CD4-positive, alpha-beta T cell treated with Interleukin-15 for 1 hour (primary cell): ENCODE measurements at places on chromosomes 5 and 9.

GRCh38 chr5:130514984-130515690 is 610.9 kb downstream of the CHSY3 start:
- DNase-seq = no peak

GRCh38 chr9:85178474-85178873 is 508.9 kb downstream of the NTRK2 start:
- DNase-seq = no peak

- no peak for DNase-seq
Measured at GRCh38 chr5:96487859-96488258, 54.8 kb upstream of the PCSK1 start.

- DNase-seq = no peak
Measured at GRCh38 chr5:107455111-107455544, 215.6 kb downstream of the EFNA5 start.

DNA sequence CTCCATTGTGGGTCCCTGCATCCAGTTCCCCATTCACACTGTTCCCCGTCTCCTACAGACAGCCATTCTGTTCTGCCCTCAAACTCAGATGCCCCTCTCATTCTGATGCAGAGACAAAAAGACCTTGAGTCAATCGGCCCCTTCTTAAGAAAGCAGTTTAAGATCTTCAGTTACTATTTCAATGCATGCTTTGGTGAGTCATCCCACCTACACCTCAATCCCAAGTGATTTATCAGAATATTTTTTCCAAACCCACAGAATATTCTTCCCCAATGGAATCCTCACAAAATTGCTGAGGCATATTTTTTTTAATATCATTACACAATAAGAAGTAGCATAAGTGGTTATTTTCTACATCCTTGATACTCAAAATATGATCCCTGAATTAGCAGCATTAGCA is 92.4 kb upstream of the SLC1A1 start:
- DNase-seq = no peak

- DNase-seq = no peak
Measured at GRCh38 chr9:33106827-33107621, 30.6 kb upstream of the SMU1 start.

DNA sequence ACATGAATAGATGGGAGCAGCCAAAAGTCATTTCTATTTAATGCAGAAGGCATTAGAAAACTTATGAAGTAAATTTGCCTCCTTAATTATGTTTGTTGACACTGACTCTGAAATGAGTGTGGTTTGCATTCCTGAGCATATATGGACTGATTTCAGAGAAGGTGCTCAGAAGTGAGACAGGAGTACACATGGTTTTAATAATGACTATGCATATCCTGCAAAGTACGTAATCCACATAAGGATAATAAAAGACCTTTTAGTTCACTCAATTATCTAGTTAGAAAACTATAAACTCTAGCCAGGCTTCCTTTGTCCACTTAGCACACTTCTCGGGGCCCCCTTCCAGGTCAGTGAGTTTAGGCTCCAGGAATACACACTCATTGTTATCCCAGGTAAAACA is 75.7 kb upstream of the SNX2 start:
- no peak for DNase-seq

DNA sequence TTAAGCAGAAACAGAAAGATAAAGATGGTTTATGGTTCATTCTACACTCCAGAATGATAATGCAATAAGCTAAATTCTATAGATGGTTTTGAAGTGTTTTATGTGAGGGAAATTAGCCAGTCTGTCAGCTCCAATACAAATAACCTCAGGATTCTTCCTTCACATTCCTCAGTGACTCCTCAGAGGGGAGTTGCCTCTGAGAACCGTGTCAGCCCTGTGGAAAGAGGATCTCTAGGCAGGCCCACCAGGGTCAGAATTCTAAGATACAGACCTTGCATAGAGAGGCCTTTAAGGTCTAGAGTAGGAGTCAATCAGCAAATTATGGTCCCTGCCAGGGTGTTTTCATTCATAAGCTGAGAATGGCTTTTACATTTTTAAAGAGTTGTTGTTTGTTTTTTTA is 26.6 kb downstream of the RUSC2 start:
- DNase-seq = no peak

- DNase-seq = peak; percentile 53
Measured at GRCh38 chr9:112887381-112887780, 3.3 kb downstream of the SLC46A2 start.

DNA sequence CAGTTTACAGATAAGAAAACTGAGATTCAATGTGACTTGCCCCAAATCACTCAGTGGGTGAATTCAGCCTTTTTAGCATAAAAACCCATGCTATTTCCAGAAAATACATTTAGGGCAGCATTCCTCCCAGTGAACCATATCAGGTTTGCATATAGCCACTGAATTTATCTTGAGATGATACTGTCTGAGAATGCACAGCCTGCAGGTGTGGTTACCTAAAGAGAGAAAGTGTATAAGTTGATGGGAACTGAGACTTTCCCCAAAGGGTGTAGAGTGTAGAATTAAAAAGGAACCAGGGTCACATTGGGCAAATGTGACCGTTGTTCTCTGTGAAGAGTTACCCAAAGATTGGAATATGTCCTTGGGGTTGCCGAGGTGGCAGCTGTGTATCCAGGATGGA is 100.0 kb upstream of the PIK3R1 start:
- no peak for DNase-seq

GRCh38 chr9:136141682-136142413 is 23.2 kb upstream of the TMEM250 start:
- no peak for DNase-seq

DNA sequence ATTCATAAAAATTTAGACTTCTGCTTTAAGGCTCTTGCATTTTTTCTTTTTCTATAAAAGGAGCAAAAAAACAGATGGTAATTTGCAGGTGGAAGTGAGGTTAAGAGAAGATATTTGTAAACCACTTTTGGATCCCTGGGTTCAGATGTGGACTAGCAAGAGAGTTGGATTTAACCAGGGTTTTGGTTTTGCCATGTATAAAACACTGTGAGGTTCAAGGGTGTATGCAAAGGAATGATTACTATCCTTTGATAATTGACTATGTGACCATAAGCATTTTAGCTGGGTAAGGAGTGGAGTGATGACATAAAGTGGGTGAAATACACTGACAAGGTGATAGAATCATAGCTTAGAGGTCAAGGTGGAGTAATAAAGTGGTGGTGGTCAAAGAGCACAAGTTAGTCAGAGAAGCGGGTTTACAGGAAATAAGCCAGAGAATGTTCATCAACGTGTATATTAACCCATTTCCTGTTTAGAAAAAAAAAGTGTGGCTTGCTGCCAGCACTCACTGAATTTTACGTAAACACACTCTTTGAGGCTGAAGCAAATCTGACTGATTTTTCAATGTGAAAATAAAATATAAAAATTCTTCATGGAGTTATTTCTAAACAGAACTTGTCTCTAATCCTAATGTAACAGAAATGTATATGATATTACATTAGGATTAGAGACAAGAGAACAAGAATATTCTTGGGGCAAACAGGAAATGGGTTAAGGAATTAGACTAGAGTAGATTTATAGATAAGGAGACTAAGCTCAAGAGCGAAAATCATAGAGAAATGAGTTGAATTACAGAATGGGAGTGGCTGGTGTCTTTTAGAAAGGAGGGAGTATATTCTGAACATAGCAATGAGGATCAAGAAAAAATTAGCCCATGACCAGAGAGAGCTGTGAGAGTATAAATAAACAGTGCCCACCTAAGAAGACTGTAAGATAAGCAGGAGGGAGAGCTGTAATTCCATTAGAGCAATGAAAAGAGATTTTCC is 74.5 kb downstream of the CDKN2A start:
- no peak for DNase-seq

DNA sequence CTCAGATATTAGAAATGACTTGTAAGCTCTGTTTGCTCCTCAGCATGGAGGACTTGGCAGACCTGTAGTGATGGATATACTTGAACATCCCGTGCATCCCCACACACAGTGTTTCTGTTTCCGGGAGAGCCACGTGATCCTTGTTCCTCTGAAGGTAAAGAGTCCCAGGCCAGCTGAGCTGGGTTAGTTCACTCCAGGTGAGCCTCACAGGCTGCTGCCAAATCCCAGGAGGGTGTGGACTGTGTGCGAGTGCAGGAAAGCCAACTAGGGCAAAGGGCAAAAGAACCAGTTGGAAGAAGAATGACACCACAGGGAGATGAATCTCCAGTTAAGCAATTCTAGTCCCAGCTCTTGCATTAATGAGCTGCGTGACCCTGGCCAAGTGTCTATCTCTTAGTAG is 10.4 kb upstream of the TOMM5 start:
- DNase-seq = no peak

GRCh38 chr5:138606378-138607064 is 31.3 kb upstream of the HSPA9 start:
- no peak for DNase-seq

DNA sequence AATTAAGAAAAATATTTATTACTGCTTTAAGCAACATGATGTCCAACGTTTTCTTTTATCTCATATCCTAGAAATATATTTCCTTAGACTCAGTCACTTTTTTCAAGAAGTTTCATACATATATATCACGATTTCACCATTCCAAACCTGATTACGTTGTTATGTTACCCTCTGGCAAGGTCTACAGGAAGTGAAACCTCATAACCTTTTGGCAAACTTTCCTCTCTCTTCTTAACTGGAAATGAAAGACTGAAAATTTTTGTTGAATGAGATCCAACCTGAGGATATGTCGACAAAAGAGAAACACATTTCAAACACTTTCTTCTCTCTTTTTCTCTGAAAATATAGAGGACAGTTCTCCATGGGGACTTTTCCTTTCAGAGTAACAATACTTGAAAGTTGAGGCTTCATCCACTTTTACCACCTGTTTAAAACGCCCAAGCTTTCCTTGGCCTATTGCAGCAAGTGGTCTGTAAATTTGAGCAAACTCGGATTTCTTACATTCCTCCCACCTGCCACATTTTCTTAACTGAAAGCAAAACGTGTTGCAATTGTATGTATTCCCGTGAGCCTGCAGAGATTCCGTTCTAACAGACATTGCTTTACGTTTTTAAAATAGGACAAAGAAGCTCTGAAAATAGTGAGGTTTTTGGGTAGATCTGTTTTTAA is 298.1 kb downstream of the CETN3 start:
- no peak for DNase-seq

DNA sequence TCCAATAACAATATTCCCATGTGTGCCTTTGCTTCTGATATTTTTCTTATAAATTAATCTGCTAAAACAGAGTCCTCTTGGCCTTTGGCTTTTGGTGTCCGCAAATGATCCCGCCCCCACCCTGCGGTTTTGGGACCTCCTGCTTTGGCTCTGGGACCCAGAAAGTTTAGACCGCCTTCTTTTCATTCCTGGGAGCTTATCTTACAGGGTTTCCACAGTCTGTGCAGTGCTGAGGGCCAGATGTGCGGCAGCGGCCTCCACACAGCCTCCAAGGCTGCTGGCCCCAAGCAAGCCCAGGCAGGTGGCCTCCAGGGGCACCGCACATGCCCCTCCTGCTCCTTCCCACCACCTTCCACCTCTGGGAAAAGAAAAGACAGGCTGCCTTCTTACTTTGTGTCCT is 191.5 kb downstream of the ERCC6L2 start:
- DNase-seq = no peak

DNA sequence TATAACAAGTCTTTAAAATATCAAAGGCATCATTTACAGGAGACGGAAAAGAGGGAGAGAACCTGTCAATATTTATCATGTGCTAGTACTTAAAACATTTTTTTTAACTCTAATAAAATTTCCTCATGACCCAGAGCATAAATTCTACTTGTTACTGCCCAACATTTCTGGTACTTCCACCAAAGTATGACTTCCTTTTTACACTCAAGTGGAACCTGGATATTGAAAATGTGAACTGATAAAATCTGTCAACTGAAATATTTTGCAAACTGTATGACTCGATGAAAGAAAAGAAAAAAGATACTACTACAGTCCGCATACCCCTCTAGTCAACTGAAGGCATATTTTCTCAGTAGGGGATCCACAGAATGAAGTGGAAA is 37.1 kb downstream of the FAM13B start:
- DNase-seq = no peak

DNA sequence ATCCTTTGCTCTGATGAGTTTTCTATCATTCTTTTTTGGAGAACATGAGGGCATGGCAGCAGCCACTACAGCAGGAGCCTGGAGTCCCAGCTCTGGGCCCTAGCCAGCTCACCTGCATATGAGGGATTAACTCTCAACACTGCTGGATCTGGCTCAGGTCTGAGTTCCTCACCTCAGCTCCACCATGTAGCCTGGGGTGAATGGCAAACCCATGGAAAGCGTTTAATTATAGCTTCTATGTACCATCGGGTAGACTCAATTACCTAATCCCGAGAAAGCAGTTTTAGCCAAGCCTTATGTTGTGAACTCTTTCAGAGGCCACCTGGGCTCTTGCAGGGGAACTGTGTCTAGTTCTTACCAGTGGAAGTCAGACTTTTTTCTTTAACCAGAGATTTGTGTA is 3.9 kb upstream of the S100Z start:
- DNase-seq = no peak

DNA sequence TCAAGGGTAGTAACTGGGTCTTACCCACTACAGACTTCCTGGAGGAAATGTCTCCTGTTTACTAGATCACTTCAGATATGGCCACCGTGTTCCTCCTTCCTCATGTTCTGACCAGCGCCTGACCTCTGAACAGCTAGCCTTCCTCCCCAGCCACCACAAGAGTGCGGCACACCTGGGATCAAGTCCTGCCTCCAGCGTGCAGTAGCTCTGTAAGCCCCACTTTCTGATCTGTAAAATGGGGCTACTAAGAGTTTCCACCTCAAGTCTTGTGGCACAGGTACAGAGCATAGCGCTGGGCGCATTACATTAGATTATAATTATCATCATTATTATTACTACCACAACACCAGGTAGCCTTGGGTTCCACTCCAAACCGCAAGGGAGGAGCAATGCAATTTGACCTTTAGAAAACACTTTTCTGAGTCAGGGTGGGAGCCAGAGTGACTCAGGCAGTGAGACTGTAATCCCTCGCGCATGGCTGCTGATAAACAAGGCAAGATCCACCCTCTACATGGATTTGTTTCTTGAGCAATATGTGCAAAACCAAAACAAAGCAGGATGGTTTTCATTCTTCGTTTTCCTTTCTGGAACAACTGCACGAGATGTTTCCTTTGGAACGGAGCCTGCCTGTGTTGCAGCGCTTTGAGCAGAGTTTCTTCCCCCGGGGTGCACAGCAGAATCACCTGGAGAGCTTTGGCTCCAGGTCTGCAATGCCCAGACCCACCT is 65.0 kb upstream of the ANGPTL2 start:
- no peak for DNase-seq

DNA sequence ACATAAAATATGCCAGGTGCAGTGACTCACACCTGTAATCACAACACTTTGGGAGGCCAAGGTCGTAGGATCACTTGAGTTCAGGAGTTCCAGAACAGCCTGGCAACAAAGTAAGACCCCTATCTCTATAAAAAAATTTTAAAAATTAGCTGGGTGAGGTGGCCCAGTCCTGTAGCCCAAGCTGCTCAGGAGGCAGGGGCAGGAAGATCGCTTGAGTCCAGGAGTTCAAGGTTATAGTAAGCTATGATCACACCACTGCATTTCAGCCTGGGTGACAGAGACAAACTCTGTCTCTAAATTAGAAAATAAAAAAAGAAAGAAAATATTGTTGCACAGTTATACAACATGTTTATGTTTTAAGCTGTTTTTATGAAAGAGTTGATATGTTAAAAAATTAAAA is 6.8 kb downstream of the CENPK start:
- no peak for DNase-seq
